ENCODE measurements at places on chromosomes 16 and 17.

DNA sequence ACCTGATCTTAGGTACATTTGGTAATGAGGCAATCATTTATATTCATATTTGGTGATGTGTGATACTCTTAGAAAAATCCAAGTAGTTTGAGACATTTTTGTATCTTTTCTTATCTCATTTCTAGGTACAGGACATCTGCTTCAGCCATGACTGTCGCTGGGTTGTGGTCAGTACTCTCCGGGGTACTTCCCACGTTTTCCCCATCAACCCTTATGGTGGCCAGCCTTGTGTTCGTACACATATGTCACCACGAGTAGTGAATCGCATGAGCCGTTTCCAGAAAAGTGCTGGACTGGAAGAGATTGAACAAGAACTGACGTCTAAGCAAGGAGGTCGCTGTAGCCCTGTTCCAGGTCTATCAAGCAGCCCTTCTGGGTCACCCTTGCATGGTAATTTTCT lies 312.2 kb downstream of the BCAS3 start:
- no peak for DNase-seq

GRCh38 chr17:78933025-78933958 lies 8.1 kb upstream of the TIMP2 start:
- DNase-seq: peak; percentile 38

- DNase-seq: no peak
Observed at GRCh38 chr16:2987833-2988232, 7.6 kb upstream of the PKMYT1 start.

GRCh38 chr16:85275533-85276249 lies 163.4 kb upstream of the CIBAR2 start:
- peak; percentile 75 for DNase-seq

DNA sequence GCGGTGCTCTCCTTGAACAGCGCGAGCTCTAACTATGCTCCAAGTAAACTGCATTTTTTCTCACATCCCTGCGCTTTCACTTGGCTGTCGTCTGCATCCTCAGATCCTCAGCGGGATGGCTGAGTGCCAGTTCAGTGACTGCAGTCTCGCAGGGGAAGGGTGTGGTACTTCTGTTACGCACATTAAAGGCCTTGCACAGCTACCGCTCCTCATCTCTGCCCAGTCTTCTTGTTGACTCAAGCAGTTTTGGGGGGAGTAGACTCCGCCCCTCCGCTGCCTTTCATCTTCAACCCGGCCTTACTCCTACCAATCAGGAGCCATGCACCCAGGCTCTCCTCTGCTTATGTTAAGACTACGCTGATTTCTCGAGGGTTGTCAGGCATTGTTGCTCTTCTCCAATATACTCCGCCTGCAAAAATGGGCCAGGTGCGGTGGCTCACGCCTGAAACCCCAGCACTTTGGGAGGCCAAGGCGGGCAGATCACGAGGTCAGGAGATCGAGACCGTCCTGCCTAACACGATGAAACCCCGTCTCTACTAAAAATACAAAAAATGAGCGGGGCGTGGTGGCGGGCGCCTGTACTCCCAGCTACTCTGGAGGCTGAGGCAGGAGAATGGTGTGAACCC lies 10.0 kb downstream of the ATP5PD start:
- peak; percentile 73 for DNase-seq

DNA sequence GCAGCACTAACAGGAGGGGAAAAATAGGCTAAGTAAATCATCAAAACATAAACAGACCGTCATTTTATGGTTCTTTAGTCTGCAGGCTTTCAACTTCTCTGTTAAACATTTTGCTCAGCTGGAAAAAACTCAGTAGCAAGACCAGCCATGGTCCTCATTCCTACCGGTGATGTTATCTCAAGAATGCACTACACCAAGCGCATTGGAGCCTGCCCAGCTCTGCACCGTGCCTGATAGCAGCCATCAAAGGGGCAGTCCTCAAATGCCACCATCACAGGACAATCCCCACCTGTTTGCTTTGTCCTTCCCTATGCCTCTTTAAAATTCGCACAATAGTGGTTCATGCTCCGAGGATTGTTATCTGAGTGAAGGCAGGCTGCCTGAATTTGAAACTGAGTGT lies 181.5 kb upstream of the MON1B start:
- no peak for DNase-seq

GRCh38 chr17:3636908-3637373 lies 381 bp downstream of the CTNS start:
- DNase-seq: no peak

- DNase-seq: no peak
Observed at GRCh38 chr16:87921236-87921773, 15.0 kb downstream of the CA5A start.

DNA sequence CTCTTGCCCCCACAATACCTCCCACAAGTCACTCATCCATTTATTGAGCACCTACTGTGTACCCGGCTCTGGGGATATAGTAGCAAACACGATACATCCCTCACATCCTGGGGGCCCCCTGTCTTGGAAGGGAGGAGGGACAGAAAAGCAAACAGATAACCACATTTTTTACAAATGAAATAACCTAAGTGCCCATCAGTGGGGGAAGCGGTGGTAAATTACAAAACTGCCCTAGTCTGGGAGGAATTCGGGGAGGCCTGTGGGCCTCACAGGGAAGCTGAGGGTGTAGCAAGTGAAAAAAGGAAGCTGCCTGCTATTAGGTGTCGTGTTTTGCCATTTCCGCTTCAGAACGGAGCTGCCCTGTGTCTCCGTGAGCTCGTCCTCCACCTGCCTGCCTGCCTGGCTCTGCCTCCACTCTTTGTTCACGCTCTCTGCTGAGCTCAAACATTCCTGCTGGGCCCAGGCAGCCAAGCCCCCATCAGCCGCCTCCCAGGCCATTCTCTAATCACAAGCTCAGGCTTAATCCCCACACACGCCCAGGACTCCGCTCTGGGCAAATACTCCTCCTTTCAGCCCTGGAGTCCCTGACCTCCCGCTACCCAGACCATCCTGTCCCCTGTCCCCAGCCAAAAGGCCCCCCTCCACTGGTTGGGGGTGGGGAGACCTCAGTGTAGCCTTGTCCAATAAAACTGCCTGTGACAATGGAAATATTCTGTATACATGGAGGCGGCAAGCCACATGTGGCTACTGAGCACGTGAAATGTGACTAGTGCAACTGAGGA lies 10.2 kb upstream of the SEC14L5 start:
- no peak for DNase-seq

- DNase-seq: no peak
Observed at GRCh38 chr16:14324581-14324980, 253.5 kb downstream of the MRTFB start.

DNA sequence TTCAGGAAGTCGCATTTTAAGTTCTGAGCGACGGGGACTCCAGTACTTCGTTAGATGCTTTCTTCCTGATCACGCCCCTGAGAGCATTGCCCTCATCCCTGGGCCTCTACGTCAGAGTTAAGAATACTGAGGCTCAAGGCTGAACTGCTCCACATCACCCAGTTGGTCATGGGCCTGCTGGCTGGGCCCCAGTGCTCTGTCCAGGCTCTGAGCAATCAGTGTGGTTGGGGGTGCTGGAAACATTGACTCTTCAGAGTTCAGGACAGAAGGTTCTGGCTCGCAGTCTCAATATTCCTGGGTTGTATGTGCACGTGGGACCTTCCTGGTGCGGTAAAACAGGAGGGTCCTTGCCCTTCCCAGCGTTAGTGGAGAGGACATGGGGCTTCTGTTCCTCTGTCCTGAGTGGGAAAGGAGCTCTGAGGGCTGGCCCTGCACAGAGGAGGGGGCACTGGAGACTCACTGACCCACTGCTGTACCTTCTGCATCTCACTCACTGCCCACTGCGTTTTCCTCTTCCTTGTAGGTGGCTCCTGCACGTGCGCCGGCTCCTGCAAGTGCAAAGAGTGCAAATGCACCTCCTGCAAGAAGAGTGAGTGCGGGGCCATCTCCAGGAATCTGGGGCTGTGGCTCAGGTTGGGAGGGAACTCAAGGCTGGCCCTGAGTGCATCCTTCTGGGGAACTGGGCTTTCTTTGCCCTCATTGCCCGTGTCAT lies 518 bp downstream of the MT1E start:
- no peak for DNase-seq

DNA sequence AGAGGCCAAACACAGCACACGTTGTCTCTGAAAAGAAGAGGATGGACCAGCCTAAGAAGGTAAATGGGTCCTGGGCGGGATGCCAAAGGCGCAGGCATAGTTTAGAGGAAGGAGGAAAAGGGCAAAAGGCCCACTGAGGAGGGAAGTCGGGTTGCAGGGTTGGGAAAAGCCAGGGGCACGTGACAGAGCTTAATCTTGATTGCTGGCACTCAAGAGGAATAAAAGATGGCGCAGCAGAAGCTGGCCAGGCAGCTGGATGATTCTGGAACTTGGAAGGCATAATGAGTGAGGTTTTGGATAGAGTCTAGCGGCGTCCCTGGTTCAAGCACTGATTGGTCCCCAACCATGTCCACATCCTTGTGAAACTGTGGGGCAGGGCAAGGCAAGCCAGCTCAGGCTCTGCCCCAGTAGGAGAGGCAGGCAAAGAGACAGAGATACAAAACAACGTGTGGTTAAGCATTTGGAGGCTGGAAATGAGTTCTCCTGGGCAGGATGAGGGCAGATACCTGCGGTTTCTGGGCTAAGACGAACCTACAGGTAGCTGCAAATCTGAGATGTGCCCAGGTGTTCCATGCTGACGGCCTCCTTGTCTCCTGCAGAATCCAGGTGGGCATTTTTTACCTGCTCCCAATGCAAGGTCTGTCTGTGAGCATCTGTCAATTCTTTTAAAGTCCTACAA lies 52.7 kb upstream of the CIBAR2 start:
- DNase-seq: no peak
